Activated CD8-positive, alpha-beta memory T cell treated with anti-CD3 and anti-CD28 coated beads for 48 hours (primary cell): ENCODE measurements at places on chromosomes 4 and X.

DNA sequence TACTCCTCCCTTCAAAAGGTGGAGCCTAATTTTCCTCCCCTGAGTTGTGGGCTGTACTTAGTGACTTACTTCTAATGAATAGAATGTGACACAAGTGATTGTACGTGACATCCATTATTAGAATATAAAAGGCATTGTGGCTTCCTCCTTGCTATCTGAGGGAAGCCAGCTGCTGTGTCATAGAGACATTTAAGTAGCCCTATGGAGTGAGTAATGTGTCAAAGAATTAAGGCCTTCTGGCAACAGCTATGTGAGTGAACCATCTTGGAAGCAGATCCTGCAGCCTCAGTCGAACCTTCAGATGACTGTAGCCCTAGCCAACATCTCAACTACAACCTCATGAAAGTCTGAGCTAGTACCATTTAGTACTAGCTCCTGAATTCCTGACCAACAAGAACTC lies 76.1 kb downstream of the BCOR start:
- DNase-seq, result no peak

DNA sequence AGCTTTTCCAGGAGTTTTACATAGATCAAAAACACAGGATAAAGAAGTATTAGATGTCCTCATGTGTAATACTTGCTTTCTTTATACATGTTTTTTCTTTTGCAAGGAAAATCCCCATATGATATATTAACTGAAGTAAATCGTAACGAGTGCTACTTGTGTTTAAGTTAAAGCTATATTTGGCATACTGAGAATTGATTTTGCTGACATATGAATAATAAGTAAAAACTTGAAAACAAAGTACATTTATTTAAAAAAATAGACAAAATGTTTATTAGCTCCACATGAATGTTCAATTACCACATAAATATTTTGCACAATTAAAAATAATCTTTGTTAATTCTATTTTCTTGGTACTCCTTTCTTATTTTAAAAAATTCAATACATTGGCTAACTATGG lies 884.7 kb downstream of the FSTL5 start:
- no peak for DNase-seq

- DNase-seq, result no peak
Measured at GRCh38 chr4:112290341-112290740, 4.6 kb upstream of the TIFA start.

DNA sequence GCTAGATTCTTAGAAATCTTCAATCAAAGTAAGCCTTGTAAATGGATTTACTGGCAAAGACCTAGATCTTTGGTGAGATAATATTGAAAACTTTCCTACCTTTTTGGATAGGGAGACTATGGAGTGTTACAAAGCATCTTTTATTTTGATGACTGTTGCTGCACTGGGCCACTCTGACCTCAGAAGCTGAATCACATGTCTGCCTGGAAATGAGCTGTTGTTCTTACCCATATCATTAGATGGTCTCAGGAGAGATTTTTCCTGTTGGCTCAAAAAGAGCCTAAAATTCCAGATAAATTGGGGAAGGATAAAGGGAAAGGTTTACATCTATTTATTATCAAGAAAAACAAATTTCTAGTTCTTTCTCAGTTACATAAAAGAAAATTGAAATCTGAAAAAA lies 127.5 kb upstream of the BMP3 start:
- DNase-seq, result no peak

DNA sequence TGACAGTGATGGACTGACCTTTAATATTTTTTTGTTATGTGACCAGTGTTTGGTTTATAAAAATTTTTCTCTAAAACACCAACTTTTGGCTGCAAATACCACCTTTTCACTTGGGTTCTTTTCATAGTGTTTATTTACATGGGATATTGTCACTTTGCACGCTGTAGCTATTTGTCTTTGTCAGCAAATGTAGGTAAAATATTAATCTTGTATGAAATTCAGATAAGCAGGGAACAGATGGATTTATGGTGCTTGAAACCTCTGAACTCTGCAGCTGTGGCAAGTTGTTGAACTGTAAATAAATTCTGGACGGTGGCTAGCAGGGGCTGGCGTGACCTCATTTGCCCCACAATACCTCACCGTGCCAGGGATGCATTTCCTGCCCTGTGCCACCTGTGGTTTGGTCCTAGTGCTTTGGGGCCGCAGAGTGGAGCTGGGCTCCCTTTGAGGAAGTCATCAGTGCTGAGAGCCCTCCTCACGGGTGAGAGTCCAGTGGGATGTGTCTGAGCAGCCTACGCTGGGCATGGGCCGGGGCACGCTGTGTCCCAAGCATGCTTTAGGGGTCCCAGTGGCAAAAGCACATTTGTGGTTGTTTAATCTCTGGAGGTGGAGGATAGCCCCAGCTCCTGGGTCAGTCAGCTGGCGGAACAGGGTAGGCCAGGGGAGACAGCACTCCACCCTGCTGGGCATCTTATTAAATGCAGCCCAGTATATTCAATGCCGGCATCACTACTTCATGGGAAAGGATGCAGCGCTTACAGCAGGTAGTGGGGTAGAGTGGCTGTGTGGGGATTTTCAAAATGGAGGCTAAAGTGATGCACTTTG lies 108.6 kb downstream of the TBL1X start:
- DNase-seq, result no peak

DNA sequence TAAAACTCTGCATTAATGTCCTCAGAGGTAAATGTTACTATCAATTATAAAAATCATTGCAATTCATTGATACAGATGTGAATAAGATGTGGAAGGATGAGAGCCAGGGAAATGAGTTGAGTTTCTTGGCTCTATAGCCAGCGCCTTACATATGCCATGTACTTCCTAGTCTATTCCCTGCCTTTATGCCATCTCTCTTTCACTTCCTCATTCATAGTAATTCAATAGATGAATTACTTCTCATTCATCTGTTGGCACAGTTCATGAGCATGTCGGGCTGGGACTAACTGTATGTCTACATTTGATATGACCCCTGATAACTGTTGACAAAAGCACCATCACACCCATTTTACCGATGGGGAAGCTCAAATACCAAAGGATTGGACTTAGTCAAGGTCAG lies 55.7 kb downstream of the LNX1 start:
- no peak for DNase-seq

DNA sequence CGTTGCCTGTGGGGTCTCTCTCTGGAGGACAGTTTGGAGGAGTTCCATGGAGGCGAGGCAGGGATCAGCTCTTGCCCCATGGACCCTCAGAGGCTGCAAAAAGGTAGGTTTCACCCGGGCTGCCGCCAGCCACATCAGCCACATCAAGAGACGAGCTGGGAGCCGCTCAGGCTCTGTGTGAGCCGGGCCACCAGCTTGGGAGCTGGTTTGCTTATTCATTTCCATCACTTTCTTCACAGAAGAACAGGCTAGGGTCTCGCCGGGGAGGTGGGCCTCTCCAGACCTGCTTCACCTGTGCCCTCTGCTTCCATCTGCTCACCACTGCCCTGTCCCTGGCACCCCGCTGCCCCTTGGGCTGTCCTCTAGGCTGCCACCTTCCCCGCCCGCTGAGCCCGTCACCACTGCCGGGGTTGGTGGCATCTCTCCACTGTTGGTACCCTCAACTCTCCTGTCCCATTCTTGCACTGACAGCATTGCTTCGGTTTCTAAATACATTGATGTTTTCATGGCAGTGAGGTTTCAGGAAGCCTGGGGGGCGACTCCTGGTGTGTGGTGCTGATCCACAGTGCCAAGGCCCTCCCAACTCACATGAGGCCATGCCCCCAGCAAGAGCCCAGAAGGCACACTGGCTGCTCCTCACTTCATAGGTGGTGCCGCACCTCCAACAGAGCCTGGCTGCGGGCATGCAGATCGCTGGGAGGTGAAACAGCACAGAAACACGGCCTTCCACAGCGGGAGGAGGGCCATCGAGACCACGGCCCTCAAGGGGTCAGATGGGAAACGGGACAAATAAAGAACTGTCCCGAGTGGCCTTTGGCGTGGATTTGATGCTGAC lies 4.5 kb upstream of the TREX2 start:
- DNase-seq, result no peak
